ENCODE measurements at places on chromosomes 4 and X. TPM values are rescaled to one million over a fixed set of nuclear protein-coding genes. Genes with fewer than 3 reads are reported as not detected.

PFKFB1 gene
- not detected for total RNA-seq

GRCh38 chr4:139704915-139705485 lies 39.4 kb downstream of the MGST2 start:
- no peak for DNase-seq

- no peak for DNase-seq
Measured at GRCh38 chrX:115233497-115234455, at the start of gene LRCH2. LRCH2 (minus strand) TSS chrX:115234096; CDS start chrX:115234041, 55 bp downstream.

- DNase-seq = no peak
Measured at GRCh38 chr4:128863312-128864075, 54.0 kb downstream of the JADE1 start.

DNA sequence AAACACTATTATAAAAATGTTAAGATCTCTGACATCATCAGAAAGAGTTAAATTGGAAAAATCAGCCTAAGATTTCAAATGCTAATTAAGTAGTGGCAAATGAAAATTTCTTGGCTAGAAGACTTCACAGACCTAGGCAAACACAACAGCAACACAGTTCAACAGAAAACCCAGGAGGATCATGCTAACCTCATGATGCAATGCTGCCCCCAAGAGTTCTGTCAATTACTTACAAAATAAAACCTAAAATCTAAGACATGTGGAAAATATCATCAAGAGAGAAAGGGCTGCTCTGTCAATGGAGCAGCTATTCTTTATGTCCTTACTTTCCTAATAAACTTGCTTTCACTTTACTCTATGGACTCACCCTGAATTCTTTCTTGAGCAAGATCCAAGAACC lies 21.0 kb downstream of the S100G start:
- DNase-seq = no peak

HPGD gene
- 3.4 TPM for total RNA-seq

- no peak for DNase-seq
Measured at GRCh38 chr4:90071289-90072235, 55.6 kb upstream of the CCSER1 start.

C4orf54 gene
- 0.14 TPM for total RNA-seq

TCEANC gene
- total RNA-seq = 9.6 TPM

GRCh38 chrX:147533426-147533825 lies 378.3 kb upstream of the FMR1 start:
- no peak for DNase-seq

GAGE2A gene
- total RNA-seq = not detected

BDH2 gene
- total RNA-seq = 63.0 TPM

CASK gene
- 44.3 TPM for total RNA-seq

Measured in thoracic aorta (tissue), 2 donors.